ENCODE measurements at places on chromosomes 1 and 21.

- no peak for DNase-seq
These were observed 7.8 kb upstream of the AMIGO1 start for GRCh38 chr1:109517337-109517736.

GRCh38 chr1:116359060-116359830 lies 13.8 kb upstream of the ATP1A1 start:
- DNase-seq: no peak

GRCh38 chr1:224727351-224728289 lies 111.5 kb downstream of the CNIH3 start:
- DNase-seq: no peak

- DNase-seq: peak; percentile 39
These were observed 148.6 kb downstream of the HUNK start for GRCh38 chr21:32021319-32021994.

DNA sequence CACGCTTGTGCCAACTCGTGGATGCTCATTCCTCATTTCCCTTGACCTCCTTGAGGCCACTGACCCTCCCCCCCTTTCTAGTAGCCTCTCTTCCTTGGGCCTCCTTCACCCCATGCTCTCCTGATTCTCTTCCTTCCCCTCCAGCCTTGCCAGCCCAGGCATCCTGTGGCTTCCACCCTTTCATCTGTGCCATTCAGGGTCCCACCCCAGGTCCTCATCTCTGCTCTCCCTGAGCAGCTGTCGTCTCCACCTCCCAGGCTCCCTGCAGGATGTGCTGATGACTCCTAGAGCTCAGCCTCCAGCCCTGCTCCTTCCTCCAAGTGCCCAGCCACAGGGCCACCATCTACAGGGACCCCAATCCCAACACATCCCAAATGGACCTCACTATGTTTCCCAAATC lies 197.4 kb downstream of the GRIK3 start:
- DNase-seq: no peak

DNA sequence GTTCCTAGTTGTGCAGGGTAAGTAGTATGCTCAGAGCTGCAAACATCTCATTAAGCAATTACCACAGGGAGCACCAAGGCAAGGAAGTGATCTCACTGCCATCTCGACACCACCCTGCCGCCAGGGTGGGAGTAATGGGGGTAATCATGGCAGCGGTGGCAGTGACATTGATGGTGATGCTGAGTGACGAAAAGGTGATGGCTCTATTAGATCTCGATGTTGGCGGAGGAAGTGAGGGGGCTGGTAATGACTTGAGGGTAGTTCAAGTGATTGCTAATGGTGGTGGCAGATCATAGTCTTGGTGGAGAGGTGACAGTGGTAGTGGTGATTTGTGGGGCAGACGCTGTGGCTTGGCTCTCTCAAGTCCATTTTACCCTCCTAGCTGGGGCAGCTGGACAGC lies 25.4 kb upstream of the TENT5B start:
- no peak for DNase-seq

GRCh38 chr21:35617491-35617890 lies 442.8 kb downstream of the SETD4 start:
- no peak for DNase-seq

DNA sequence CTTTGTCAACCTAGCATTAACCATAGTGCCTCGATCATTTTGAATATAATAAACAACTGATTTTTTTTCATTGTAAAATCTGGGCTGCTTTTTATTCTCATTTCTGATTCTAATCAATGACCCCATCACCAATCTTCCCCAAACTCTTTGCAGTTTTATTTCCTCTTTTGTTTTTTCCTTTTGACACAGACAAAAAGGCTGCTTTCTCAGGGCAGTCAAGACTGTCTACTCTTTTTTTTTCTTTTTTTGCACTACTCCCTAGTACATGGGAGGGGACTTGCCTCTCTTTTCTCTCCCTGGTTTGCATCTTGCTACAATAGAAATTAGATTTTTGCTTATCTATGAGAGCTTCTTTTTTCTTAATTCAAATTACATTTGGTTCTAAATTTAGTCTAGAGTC lies 987.9 kb downstream of the ADGRL2 start:
- DNase-seq: no peak

DNA sequence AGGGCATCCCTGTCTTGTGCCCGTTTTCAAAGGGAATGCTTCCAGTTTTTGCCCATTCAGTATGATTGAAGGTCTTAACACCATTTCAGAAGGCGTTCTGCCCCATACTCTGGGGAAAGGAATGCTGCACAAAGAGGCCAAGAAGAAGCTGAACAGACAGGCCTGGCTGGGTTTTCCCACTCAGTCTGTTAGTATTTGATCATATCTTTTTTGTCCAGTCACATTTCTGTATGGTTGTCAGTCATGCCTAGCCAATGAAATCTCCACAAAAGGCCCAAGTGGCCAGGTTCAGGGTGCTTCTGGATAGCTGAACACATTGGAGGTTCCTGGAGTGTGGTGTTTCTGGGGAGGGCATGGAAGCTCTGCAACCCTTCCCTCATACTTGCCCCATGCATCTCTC lies 72.1 kb downstream of the NEK7 start:
- no peak for DNase-seq

- DNase-seq: peak; percentile 75
These were observed 57.3 kb downstream of the SLC37A1 start for GRCh38 chr21:42570841-42571387.

DNA sequence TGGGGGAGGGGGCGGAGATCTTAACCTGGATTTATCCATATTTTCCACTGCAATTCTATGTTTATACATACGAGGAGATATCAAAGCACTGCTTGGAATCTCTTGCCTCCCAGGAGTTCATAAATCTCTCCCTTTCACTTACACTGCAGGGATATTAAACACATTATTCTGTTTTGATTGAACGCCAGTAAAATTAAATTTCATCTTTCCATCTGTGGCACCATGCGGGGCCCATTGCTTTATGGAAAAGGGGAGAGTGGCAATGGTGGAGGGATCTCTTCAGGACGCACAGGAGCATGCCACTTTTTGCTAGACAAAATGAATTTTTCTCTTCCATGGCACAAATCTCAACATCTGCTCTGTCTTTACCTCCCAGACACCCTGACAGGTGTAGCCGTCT lies 648.0 kb upstream of the PLXNA2 start:
- DNase-seq: no peak

GRCh38 chr1:161932668-161933067 lies 91.0 kb downstream of the OLFML2B start:
- DNase-seq: no peak

GRCh38 chr21:35428489-35428888 lies 379.4 kb upstream of the RUNX1 start:
- DNase-seq: no peak

DNA sequence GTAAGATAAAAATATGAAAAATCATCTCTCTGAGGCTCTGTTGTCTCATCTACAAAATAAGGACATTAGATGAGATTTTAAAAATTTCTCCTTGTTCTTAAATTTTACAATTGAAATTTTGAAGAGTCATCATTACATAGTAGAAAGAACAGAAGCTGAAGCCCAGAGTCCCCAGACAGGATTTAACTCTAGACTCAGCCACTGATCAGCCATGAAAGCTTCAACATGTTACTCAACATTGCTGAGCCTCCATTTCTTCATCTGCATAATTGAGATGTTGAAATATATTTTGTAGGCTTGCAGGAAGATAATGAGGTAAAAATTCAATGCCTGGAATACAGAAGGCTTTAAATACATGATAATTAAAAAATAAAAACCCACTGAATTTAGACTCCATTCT lies 633.3 kb downstream of the LMO4 start:
- DNase-seq: no peak

DNA sequence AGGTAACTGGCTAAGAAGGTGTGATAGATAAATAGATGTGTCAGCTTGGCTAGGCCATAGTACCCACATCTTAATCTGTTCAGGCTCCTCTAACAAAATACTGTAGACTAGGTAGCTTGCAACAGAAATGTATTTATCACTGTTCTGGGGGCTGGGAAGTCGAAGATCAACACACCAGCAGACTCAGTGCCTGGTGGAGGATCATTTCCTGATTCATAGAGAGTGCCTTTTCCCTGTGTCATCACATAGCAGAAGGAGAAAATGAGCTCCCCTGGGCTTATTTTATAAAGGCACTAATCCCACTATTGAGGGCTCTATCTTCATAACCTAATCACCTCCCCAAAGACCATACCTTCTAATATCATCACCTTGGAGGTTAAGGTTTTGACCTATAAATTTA lies 532.7 kb upstream of the OLFM3 start:
- no peak for DNase-seq

GRCh38 chr1:151680391-151680790 lies 36.2 kb downstream of the CELF3 start:
- no peak for DNase-seq

DNA sequence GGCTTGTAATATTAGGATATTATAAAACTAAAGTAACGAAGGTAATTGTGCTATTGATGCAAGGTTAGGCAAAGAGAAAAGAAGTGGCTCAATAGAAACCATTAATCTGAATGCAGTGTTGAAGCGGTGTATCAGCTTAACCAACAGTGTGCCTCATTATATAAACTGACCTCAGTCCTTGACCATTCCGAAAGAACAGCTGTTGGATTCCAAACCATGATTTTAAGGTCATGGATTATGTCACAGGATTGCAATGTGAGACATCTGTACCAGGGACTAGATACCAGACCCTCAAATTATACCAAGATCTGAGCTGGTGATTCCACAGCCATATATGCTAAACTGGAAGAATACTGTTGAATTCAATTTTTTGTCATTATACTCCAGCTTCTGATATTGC lies 134.2 kb upstream of the HP1BP3 start:
- DNase-seq: no peak

- no peak for DNase-seq
These were observed 217.6 kb downstream of the SDCCAG8 start for GRCh38 chr1:243473227-243474135.

DNA sequence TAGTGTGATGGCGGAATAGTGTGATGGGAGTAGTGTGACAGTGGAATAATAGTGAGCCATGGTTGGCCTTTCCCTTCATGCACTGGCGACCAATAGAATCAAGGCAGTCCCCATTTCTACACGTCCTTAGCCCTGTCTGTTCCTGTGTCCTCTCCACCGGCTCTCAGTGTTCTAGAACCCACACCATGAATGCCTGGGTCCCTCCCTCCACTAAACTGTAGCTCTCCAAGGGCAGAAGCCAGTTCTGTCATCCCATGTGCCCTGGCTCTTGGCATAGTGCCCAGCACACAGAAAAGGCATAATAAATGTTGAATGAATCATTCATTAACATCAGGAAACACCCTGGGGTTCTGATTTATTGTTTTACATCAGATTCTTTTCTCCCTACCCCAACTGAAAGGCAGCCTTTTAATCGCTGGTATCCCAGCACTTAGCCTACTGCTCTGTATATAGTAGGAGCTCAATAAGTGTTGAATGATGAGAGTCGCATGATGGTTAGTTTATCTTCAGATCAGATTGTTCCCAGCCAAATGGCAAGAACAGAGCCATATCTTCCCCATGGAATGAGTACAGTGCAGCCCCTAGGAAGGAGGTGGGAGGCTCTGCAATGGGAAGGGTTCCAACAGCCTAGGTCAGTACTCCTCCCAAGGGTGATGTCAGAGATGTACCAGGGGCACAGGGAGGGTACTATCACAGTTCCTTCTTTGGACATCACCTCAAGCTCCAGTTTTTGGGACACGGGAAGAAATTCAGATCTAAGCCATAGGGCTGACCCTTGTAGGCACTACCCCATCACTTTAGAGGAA lies 325.7 kb downstream of the HHAT start:
- DNase-seq: no peak

DNA sequence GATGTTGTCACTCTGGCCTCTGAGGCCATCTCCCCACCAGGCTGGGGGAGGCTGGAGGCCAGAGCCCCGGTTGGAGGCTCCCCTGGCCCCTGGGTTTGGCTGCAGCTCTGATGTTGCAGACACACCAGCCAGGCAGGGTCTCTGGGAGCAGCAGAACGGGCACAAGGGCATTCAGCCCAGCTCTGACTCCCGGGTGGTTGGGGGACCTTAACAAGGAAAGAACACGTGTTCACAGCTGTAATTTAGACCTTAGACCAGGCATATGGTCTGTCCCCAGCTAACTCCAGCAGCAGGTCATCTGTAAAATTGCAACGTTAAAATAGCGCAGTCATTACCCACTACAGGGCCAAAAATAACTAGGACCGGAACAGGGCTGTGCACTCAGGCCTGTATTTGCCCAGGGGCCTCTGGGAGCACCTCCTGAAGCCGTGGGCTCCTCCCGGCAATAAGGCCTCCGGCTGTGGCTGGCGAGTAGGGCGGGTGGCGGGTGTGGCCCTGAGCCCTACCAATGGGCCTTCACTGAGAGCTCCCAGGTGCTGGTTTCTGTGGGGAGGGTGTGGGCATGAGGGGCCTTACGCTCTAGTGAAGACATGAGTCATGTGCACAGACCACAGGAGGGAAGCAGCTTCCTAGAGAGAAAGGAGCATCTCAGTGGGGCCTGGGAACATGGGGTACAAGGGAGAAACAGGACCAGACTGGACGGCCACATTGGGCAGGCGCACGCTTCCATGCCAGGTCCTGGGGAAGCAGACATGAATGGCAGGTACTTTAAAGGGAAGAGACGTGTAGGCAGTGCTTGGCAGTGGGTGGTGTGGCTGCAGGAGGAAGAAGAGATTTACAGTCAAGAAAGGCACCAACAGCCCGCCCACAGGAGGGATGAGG lies 6.1 kb downstream of the LDLRAP1 start:
- DNase-seq: no peak

- peak; percentile 47 for DNase-seq
These were observed 729 bp downstream of the NADK start for GRCh38 chr1:1777583-1777899.

DNA sequence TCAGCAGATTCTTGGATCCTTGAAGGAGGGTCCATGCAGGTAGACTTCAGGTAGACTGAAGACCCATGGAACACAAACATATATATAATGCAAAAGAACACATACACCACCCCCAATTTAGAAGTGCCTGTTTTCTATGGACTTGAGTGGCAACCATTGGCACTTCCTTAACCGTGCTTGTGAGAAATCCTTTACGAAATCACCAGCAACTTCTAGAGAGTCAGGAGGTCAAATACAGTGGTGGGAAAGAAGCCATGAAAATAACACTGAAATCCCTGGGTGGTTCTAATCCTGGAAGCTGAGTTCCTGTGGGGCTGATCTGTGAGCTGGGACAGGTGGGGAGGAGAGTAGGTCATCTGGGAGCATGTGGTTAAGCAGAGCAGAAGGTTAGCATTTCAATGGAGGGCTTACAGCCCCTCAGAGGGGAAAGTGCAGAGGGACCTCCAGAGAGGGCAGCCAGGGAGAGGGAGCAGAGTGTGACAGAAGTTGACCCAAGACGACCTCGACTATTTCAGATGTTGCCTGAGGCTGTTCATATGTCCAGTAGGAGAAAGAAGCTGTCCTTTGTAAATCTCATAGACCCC lies 13.0 kb upstream of the IL10 start:
- no peak for DNase-seq

- DNase-seq: no peak
These were observed 30.1 kb downstream of the KCNJ15 start for GRCh38 chr21:38286739-38287471.

- DNase-seq: no peak
These were observed 23.8 kb downstream of the HSD11B1 start for GRCh38 chr1:209728466-209728865.

GRCh38 chr1:16367968-16368890 lies 1.2 kb downstream of the SZRD1 start:
- DNase-seq: no peak

- DNase-seq: no peak
These were observed 38.9 kb upstream of the UTS2 start for GRCh38 chr1:7891804-7892203.

All from SK-N-SH (cell line).